Activated CD4-positive, alpha-beta T cell treated with anti-CD3 and anti-CD28 coated beads, Interleukin-2, amount 10 ng/mL, durations not matched to agents 7 days and 5 days (primary cell): ENCODE measurements at places on chromosomes 11 and 22. TPM values are rescaled to one million over a fixed set of nuclear protein-coding genes. Genes with fewer than 3 reads are reported as not detected.

- peak overlapping the region; percentile 21 for H3K4me3 ChIP-seq
- no peak overlapping the region for H3K27ac ChIP-seq
- peaks cover 12% of the 10 kb centered on the region for H3K4me1 ChIP-seq
- peaks cover 12% of the 10 kb centered on the region for H3K27me3 ChIP-seq
- no peaks in the 10 kb centered on the region for H3K36me3 ChIP-seq
- DNase-seq, result no peak
Measured at GRCh38 chr11:17389957-17390649, 1.6 kb upstream of the KCNJ11 start.

- H3K36me3 ChIP-seq, result no peaks in the 10 kb centered on the region
- no peak overlapping the region for H3K27ac ChIP-seq
- DNase-seq, result no peak
- no peak overlapping the region for H3K4me3 ChIP-seq
Measured at GRCh38 chr11:109363682-109364081, 58.3 kb upstream of the C11orf87 start.

TSGA10IP gene
- not detected for total RNA-seq

DNA sequence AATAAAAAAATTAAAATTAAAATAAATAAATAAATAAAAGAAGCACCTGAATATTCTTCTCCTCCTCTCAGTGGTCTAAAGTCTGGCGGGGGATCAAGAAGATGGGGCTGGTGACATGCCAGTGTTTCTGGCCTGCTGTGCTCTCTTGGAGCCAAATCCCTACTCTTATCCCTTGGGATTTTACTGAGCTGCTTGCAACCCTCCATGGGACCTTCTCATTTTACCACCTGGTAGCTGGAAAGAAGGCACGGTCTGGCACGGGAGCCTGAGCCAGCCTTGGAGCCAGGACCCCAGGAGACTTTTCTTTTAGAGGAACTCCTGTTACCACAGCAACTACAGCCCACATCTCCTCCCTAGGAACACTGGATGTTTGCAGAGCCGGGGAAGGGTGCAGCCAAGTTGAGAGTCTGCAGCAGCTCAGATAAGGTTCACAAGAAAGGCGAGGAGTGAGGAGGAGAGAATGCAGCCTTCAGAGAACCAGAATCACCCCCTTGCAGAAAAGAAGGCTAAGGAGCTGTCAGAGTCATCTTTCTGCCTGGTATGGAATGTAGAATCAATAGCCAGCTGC lies 21.4 kb downstream of the CD6 start:
- H3K4me3 ChIP-seq, result peak overlapping the region; percentile 59
- peaks cover 78% of the 10 kb centered on the region for H3K36me3 ChIP-seq
- H3K27ac ChIP-seq, result peak overlapping the region; percentile 87
- DNase-seq, result no peak
- H3K4me1 ChIP-seq, result peaks cover 78% of the 10 kb centered on the region

- DNase-seq, result no peak
- H3K27ac ChIP-seq, result no peak overlapping the region
- no peaks in the 10 kb centered on the region for H3K36me3 ChIP-seq
- H3K4me3 ChIP-seq, result no peak overlapping the region
- H3K4me1 ChIP-seq, result no peaks in the 10 kb centered on the region
Measured at GRCh38 chr22:36763576-36763975, 12.3 kb downstream of the IFT27 start.

DNA sequence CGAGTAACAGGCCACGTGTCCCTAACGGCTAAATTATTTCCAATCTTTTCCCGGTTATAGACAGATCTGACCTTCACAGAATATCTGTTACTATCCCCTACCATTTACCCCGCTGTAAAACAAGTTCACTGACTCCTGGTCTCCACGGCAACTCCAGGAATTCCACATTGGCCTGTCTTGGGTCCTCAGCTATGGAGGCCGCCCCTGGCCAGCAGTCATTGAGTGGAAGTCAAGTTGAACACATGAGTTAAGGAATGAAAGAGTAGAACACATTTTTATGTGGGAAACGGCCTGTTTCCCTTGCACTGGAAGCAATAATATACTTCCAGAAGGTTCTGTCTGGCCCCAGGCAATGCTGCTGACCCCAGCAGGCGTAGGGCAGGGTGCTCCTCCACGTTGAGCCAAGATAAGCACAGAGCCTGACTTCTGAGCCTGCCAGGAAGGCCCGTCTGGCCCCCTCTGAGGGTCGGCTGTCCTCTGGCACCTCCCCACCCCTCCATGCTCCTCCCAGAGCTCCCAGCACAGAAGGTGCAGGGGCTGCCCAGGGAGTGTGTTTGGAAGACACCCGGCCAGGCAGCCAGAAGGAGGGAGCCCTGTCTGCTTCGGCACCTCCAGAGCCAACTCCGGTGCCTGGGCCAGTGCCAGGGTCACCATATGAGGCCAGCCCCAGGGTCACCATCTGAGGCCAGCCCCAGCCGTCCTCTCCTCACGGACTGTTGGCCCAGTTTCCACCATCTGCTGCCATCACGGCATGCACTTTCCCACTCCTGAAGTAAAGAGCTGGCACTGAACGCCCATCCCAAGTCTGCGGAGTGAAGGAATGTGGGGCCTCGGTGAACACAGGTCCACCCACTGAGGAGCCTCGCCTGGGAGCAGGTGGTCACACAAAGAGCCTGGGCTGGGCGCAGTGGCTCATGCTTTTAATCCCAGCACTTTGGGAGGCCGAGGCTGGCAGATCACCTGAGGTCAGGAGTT lies 813.2 kb downstream of the BRD1 start:
- no peaks in the 10 kb centered on the region for H3K4me1 ChIP-seq
- H3K36me3 ChIP-seq, result no peaks in the 10 kb centered on the region
- H3K27ac ChIP-seq, result no peak overlapping the region
- no peak for DNase-seq
- H3K4me3 ChIP-seq, result no peak overlapping the region

GRM5 gene
- not detected for total RNA-seq

- no peak for DNase-seq
- H3K36me3 ChIP-seq, result no peaks in the 10 kb centered on the region
- H3K27ac ChIP-seq, result no peak overlapping the region
- H3K4me1 ChIP-seq, result no peaks in the 10 kb centered on the region
- H3K4me3 ChIP-seq, result no peak overlapping the region
- H3K27me3 ChIP-seq, result peaks cover 4% of the 10 kb centered on the region
Measured at GRCh38 chr11:45794169-45794568, 10.8 kb upstream of the SLC35C1 start.

- peak overlapping the region; percentile 94 for H3K27ac ChIP-seq
- H3K4me3 ChIP-seq, result no peak overlapping the region
- no peaks in the 10 kb centered on the region for H3K36me3 ChIP-seq
- DNase-seq, result no peak
- H3K27me3 ChIP-seq, result no peaks in the 10 kb centered on the region
- H3K4me1 ChIP-seq, result peaks cover 50% of the 10 kb centered on the region
Measured at GRCh38 chr11:47393163-47394049, 15.0 kb upstream of the SLC39A13 start.

- no peak overlapping the region for H3K27ac ChIP-seq
- DNase-seq, result no peak
- no peaks in the 10 kb centered on the region for H3K4me1 ChIP-seq
- H3K4me3 ChIP-seq, result no peak overlapping the region
Measured at GRCh38 chr11:32706985-32707741, 87.3 kb downstream of the CCDC73 start.

- no peaks in the 10 kb centered on the region for H3K27me3 ChIP-seq
- no peak overlapping the region for H3K27ac ChIP-seq
- DNase-seq, result no peak
- H3K4me3 ChIP-seq, result no peak overlapping the region
- no peaks in the 10 kb centered on the region for H3K4me1 ChIP-seq
- no peaks in the 10 kb centered on the region for H3K36me3 ChIP-seq
Measured at GRCh38 chr11:39011797-39012196, 2413.8 kb upstream of the RAG2 start.

GRCh38 chr11:117752071-117752470 lies 44.9 kb downstream of the DSCAML1 start:
- no peak for DNase-seq
- H3K27me3 ChIP-seq, result no peaks in the 10 kb centered on the region
- H3K4me1 ChIP-seq, result no peaks in the 10 kb centered on the region

GRCh38 chr11:11569936-11570491 lies 51.8 kb downstream of the GALNT18 start:
- peaks cover 3% of the 10 kb centered on the region for H3K27me3 ChIP-seq
- no peak overlapping the region for H3K4me3 ChIP-seq
- no peak overlapping the region for H3K27ac ChIP-seq
- DNase-seq, result no peak
- H3K4me1 ChIP-seq, result peaks cover 6% of the 10 kb centered on the region
- H3K36me3 ChIP-seq, result no peaks in the 10 kb centered on the region

DNA sequence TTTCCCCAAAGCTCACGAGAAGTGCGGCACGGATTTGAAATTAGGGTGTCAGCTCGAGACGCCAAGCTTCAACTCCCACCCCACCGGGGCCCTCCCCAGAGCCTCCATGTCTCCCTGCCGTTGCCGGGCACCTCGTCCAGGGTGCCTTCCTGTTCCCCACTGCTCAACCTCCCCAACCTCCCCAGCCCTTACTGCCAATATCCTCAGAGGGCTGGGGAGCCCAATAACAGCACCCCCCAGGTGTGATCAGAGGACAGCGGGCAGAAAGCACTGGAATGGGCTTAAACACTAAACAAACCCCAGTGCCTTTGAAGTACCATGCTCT lies 1336.4 kb downstream of the TBC1D22A start:
- peaks cover 7% of the 10 kb centered on the region for H3K36me3 ChIP-seq
- peak overlapping the region; percentile 98 for H3K27ac ChIP-seq
- peaks cover 20% of the 10 kb centered on the region for H3K27me3 ChIP-seq
- no peak overlapping the region for H3K4me3 ChIP-seq
- H3K4me1 ChIP-seq, result peaks cover 49% of the 10 kb centered on the region

UBQLNL gene
- total RNA-seq, result 0.25 TPM

- no peaks in the 10 kb centered on the region for H3K27me3 ChIP-seq
- H3K36me3 ChIP-seq, result no peaks in the 10 kb centered on the region
- no peak overlapping the region for H3K4me3 ChIP-seq
- no peak overlapping the region for H3K27ac ChIP-seq
- DNase-seq, result no peak
Measured at GRCh38 chr11:26849036-26849435, 127.2 kb upstream of the SLC5A12 start.

GRCh38 chr11:126808296-126808695 lies 192.3 kb downstream of the KIRREL3 start:
- no peaks in the 10 kb centered on the region for H3K36me3 ChIP-seq
- H3K4me3 ChIP-seq, result no peak overlapping the region
- H3K4me1 ChIP-seq, result no peaks in the 10 kb centered on the region
- no peak overlapping the region for H3K27ac ChIP-seq
- no peaks in the 10 kb centered on the region for H3K27me3 ChIP-seq

- no peaks in the 10 kb centered on the region for H3K27me3 ChIP-seq
- peaks cover 9% of the 10 kb centered on the region for H3K36me3 ChIP-seq
- H3K27ac ChIP-seq, result peak overlapping the region; percentile 84
- no peak for DNase-seq
- H3K4me1 ChIP-seq, result peaks cover 35% of the 10 kb centered on the region
- peak overlapping the region; percentile 78 for H3K4me3 ChIP-seq
Measured at GRCh38 chr22:17157714-17158113, 1.4 kb downstream of the HDHD5 start.

DNA sequence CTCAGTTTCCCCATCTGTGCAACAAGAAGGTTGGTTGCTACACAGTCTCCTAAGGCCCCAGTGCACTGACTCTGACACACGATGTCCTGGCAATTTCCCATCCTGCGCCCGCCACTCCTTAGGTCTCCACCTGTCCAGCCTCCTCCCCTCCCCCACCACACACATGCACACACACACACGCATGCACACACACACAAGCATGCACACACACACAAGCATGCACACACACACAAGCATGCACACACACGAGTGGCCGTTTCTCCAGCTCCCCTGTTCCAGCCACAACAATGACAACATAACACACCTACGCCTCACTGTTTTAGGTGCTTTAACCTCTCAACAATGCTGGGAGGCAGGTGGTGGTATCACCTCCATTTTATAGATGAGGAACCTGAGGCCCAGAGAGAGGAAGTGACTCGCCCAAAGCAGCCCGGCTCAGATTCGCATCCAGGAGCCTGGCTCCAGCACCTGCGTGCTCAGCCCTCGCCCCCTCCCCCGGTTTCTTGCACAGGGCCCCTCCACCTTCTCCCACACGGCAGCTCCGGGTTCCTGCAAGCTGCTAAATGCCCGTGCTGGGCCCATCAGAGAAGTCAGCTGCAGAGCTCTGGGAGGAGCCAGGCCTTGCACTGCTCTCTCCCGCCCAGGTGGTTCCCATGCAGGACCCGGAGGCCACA lies 13.0 kb downstream of the CYTH4 start:
- no peaks in the 10 kb centered on the region for H3K27me3 ChIP-seq
- peak overlapping the region; percentile 76 for H3K27ac ChIP-seq
- H3K36me3 ChIP-seq, result peaks cover 93% of the 10 kb centered on the region

DNA sequence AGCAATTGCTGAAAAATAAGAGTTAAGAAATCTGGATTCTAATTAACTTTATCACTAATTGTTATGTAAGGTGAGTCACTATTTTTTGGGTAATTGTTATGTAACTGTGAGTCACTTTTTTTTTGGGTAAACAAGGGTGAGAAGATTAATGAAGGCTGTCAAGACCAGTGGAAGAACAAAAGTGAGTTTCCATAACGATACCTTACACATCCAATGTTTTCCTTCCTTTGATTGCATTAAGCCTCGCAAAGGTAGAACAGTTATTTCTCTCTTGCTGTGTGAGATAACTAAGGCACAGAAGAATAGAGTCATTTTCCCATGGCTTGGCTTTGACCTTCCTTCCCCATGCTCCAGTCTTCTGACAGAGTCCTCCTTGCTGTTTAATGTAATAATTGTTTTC lies 374.7 kb downstream of the DDX10 start:
- no peak overlapping the region for H3K4me3 ChIP-seq
- no peaks in the 10 kb centered on the region for H3K27me3 ChIP-seq
- no peaks in the 10 kb centered on the region for H3K4me1 ChIP-seq

DNA sequence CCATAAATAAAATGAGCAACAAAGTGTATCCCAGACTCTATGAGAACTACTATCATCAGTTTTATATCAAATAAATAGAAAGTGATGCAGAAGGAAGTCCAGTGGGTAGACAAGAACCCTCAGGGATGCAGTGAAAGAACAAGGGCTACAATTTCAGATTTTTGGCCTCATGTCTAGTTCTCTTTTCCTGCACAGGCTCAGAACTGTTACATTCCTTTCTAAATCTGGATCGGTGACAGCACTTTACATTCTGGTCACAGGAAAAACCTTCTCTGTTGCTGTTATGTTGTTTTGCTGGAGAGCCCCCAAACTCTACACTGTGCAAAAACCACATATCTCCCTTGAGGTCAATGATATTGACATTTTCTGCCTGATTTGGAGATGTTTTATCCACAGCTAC lies 108.8 kb upstream of the ANO5 start:
- H3K36me3 ChIP-seq, result no peaks in the 10 kb centered on the region
- no peak for DNase-seq
- no peaks in the 10 kb centered on the region for H3K27me3 ChIP-seq
- H3K4me1 ChIP-seq, result no peaks in the 10 kb centered on the region
- no peak overlapping the region for H3K27ac ChIP-seq

- H3K36me3 ChIP-seq, result peaks cover 21% of the 10 kb centered on the region
- no peaks in the 10 kb centered on the region for H3K27me3 ChIP-seq
- peaks cover 43% of the 10 kb centered on the region for H3K4me1 ChIP-seq
- no peak for DNase-seq
- no peak overlapping the region for H3K27ac ChIP-seq
- H3K4me3 ChIP-seq, result peak overlapping the region; percentile 44
Measured at GRCh38 chr11:64342869-64343745, 3.1 kb downstream of the CCDC88B start.

GRCh38 chr11:58222721-58223120 lies 6.0 kb downstream of the OR10Q1 start:
- no peak for DNase-seq
- H3K27ac ChIP-seq, result no peak overlapping the region
- H3K27me3 ChIP-seq, result peaks cover 2% of the 10 kb centered on the region

LARGE1 gene
- 0.21 TPM for total RNA-seq

GNG3 gene
- not detected for total RNA-seq

GRCh38 chr11:87061766-87062165 lies 24.0 kb downstream of the TMEM135 start:
- peaks cover 2% of the 10 kb centered on the region for H3K36me3 ChIP-seq
- no peak overlapping the region for H3K27ac ChIP-seq
- H3K4me3 ChIP-seq, result no peak overlapping the region
- no peaks in the 10 kb centered on the region for H3K4me1 ChIP-seq
- no peaks in the 10 kb centered on the region for H3K27me3 ChIP-seq
